Cortex of kidney (tissue), 1 donor: ENCODE measurements at places on chromosomes 12 and 14.

GRCh38 chr14:95445161-95445560, 71.3 kb downstream of the SYNE3 start:
- no peak for DNase-seq

GRCh38 chr12:99600388-99600787, 47.2 kb upstream of the GARIN6 start:
- no peak for DNase-seq

DNA sequence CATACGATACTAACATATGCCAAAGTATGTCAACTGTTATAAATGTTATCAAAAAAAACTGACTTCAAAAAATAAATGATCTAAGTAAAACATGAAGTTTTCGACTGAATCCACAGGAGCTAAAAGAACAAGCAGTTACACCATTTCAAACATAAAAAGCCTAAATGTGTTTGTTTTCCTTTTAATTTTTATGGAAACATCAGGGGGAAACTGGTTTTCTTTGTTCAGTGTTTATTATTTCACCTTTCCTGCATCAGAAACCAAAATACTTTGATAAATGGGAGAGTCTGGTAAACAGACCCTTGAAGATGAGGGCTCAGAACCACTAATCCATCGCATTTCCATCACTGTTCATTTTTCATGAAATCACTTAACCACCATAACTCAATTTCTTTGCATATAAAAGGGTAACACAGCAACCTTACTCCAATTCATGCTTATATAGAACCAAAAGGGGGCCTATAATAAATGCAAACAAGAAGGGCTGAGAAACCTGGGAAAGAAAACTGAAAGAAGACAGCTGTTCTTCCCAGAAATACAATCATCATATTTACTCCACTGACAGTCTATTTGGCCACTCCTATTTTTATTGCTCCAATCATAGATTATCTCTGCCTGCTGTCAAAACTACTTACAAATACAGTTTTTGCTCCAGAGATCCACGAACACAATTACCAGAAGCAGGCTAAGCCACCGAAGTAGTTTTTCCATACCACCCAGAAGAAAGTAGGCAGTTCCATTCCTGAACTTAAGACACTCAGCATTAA, 17.0 kb downstream of the FGD6 start:
- DNase-seq, result no peak

- DNase-seq, result no peak
These were observed 40.5 kb downstream of the MED13L start for GRCh38 chr12:116236976-116237375.

DNA sequence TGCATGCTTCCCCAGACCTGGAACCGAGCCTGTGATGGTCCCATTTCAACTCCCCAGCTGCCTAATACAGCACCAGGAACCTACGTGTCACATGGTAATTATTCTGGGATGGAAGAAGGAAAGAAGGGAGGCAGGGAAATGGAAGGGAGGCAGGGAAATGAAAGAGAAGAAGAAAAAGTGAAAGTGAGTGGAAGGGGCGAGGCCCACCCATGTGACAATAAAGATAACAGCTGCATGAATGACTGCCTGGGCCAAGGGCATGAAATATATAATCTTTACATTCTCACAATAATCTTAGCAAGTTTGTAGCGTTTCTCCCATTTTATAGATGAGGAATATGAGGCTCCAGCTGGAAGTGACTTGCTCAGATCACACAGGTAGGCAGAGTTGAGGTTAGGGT, 245.0 kb upstream of the PWP1 start:
- DNase-seq, result no peak

GRCh38 chr12:122171399-122171798, 2.6 kb downstream of the IL31 start:
- DNase-seq, result no peak

DNA sequence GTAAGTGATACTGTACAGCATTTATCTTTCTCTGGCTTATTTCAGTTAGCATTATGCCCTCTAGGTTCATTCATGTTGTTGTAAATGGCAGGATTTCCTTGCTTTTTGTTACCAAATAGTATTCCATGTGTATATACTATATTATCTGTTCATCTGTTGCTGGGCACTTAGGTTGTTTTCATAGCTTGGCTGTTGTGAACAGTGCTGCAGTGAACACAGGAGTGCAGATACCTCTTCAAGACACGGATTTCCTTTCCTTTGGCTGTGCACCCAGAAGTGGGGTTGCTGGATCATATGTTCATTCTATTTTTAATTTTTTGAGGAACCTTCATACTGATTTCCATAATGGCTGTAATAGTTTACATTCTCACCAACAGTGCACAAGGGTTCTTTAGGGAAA, 21.5 kb downstream of the EP400 start:
- no peak for DNase-seq

GRCh38 chr12:128783129-128783574, 40.6 kb downstream of the SLC15A4 start:
- no peak for DNase-seq

- no peak for DNase-seq
These were observed 65.4 kb upstream of the DDX11 start for GRCh38 chr12:31008241-31008761.

DNA sequence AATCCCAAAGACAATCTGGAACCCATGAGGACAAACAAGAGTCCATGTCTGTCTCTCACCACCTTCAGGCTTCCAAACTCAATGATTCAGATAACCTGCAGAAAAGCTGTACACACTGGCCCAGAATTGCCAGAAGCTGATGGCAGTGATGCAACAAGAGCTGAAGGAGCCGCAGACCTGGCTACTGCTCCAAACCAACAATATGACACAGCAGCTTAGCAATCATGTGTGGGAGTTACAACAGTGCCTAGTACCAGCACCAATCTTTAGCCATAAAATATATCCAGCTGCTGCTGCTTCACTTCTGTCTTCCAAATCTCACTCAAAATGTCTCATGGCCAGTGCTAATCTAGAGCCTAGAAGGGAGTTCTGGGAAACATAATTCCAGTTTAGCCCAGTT, 22.0 kb downstream of the RPS6KA5 start:
- no peak for DNase-seq

DNA sequence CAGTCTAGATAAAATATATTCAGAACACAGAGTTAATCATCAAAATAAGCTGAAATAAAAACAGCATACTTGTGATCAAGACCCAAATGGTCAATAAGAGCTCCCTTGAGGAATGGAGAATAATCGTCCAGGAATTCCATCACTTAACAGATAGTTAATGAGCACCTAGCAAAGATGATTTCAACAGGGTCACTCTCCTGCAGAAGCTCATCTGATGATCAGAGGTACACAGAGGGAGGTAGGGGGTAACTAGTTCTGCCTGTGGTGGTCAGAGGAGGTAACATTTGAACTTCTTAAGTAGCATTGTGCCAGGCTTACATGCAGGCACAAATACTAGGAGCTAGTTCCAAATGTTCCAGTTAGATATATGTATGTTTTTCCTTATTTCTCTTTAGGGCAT, 9.5 kb downstream of the MED13L start:
- DNase-seq, result no peak

DNA sequence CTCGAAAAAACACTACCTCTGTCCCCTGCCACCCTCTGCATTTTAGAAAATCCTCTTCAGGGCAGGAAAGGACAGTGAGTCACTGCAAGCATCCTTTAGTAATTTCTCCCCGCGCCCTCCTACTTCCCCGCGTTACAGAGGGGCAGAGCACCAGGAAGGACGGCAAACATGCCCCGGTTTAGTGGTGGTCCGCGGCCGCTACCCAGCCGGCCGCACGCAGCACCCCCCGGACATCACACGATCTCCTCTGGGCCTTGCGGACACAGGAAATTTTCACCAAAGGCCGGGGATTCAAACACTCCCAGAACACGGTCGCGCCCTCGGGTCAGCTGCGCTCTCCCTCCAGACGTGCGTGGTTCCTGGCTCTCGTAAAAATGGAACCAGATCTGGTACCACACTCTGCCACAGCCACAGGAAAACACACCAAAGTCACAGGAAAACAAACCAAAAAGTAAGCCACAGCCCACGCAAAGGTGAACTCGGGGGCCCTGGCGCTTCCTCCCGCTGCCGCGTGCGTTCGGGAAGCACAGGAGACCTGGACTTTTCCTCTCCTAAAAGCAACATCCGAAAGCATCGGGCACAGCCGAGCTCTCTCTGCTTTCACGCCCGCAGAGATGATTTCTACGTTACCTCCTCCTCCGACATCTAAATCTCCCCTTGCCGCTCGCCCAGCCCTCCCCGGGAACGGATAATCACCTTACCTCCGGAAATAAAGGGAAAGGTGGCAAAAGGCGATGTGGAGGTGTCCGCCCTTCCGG, 839 bp downstream of the SLC38A1 start:
- no peak for DNase-seq
